IPS-NIHi11 (cell line): ENCODE measurements at places on chromosomes 7 and 10.

DNA sequence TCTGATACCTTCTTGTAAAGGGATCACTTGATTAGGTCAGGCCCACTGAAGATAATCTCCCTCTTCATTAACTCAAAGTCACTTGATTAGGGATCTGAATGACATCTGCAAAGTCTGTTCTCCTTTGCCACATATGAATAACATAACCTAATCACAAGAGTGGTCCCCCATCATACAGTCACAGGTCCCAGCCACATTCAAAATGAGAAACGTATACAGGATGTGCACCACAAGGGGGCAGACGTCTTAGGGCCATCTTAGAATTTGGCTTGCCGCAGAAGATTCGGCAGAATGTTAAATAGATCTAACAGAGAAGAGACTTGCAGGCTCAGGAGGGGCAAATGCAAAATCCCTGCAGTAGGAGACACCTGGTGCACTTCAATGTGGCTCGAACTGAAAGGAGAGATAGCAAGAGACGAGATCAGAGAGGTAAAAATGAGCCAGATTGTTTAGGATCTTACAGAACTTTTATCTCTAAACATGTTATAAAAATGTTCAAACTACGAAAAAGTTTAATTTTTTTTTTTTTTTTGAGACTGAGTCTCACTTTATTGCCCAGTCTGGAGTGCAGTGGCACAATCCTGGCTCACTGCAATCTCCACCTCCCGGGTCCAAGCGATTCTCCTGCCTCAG lies 10.4 kb upstream of the SMC3 start:
- peak; percentile 69 for DNase-seq

DNA sequence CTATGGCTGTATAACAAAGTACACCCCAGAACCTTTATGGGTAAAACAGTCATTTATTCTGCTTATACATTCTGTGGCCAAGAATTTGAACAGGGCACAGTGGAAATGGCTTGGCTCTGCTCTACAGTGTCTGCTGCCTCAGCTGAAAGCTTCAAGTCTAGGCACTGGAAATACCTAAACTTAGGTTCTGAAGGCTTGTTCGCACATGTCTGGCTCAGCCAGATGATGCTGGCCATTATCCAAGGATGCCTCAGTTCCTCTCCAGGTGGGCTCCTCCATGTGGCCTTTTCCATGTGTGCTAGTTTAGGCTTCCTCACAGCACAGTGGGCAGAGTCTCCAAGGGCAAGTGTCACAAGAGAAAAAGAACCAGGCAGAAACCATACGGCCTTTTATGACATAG lies 76.8 kb downstream of the RALA start:
- DNase-seq = no peak

DNA sequence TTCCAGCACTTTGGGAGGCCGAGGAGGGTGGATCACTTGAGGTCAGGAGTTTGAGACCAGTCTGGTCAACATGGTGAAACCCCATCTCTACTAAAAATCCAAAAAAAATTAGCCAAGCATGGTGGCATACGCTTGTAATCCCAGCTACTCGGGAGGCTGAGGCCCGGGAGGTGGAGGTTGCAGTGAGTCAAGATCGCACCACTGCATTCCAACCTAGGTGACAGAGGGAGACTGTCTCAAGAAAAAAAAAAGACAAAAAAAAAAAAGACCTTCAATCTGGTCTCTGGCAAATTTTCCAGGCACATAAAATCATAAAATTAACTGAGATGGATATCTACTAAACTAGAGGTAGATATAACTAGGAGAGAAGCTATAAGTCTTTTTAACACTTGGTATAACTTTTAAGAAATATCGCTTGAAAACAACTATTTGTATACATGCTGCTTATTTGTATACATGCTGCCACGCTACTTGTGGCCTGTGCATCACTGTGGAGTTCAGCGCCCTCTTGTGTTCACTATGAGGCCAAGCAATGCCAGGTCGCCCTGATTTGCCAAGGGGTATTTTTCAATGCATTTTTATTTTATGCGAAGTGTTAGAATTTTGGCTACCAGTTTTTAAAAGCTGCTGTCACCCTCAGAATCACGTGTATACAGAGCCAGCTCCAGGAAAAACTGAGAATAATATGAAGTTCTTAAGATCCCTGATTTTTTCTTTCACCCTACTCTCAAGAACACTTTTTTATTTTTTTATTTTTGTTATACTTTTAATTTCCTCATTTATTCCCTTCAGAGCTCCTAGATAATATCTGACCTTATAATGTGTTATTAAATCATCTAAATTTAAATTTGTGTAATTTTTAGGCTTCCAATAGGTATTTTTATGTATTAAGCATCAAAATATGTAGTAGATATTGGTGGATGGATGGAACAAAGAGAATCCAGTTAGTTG lies 26.7 kb downstream of the CYCS start:
- peak; percentile 81 for DNase-seq

DNA sequence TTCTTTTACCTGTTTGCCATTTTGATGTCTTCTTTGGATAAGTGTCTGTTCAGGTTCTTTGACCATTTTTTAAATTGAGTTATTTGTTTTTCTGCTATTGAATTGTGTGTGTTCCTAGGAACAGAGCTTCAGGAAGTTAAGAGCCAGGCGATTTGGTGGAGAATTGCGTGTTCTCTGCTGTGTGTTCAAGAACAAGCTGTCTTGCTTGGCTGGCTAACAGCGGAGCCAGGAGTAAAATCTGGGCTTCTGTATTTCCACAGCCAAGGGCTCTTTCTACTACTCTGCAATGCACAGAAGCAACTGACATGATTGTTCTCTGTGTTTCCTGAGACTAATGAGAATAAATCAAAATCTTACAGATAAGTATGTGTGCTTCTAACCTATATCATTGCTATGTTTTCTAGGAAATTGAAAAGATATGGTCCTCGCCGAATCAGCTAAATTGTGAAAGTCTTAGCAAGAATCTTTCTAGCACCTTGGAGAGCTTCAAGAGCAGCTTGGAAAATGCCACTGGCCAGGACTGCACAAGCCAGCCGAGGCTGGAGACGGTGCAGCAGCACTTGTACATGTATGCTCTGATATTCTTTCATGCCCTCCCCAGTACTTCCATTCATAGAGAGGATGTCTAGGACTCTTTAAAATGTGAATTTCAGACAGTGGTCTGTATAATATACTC lies 124.2 kb downstream of the ABCA13 start:
- no peak for DNase-seq

DNA sequence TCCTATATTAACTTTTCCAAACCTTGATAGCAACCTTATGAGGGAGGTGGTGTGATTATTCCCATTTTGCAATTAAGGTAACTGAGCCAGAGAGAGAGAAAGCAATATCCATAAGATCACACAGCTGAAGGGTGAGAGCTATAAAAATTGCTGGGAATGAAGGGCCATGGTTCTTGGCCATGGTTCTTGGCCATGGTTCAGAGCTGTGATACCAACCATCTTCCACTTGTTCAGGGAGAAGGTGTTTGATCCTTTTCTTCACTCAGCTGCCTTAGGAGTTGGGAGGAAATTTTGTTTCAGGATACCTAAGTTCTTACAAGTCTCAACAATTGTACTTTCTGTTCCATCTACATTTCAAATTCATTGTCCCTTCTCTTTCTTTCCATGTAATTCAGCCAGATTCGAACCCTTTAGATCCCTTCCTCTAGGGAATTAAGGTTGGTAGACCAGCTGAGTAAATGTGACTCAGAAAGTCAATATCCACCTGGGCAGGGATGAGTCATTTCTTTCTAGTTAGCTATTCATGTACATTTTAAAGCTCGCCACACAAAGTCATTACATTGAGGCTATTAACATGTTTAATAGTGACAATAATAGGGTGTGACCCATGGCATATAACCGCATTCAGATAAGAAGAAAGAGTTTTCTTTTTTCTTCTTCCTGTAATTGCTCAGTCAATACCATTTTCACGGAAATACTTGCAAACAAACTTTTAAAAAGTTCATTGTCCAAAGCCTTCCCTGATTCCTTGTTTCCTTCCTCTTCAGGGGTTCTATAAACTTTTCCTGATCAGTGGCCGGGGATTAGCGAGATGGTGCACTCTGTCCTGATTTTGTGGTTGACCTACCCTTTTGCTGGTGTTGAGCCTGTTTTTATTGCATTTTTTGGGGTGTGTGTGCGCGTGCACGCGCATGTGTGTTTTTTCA lies 143.4 kb downstream of the TCF7L2 start:
- DNase-seq = no peak

- DNase-seq = peak; percentile 28
Observed at GRCh38 chr7:4602905-4603842, 78.9 kb upstream of the FOXK1 start.

GRCh38 chr7:158375034-158375433 lies 212.6 kb downstream of the PTPRN2 start:
- DNase-seq = no peak

DNA sequence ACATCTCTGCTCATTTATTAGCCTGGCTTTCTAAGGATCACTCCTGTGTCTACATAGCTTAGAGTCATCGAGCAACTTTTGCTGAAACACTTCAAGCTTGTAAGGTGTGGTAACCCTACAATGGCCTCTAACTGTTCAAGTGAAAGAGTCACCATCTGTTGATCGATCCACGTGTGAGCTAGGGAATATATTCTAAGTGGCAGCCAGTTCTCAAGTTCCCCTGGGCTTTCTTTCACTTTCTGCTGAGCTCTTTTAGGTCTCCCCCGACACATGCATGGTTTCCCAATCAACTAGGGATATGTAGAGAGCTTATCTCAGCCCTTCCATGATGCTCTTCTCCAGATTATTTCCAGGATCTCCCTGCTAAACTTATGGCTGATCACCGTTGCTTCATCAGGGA lies 15.5 kb downstream of the AOAH start:
- no peak for DNase-seq

- DNase-seq = no peak
Observed at GRCh38 chr10:43380610-43381222, 9.3 kb downstream of the FXYD4 start.

- DNase-seq = no peak
Observed at GRCh38 chr10:47071891-47072290, 160.7 kb downstream of the PTPN20 start.

GRCh38 chr10:76285012-76285411 lies 853.6 kb downstream of the LRMDA start:
- DNase-seq = no peak

GRCh38 chr7:151099486-151100211 lies 13.4 kb downstream of the AGAP3 start:
- no peak for DNase-seq

GRCh38 chr7:152556013-152556755 lies 119.8 kb downstream of the XRCC2 start:
- DNase-seq = no peak

GRCh38 chr10:125162120-125162931 lies 2.0 kb upstream of the CTBP2 start:
- DNase-seq = peak; percentile 50

- no peak for DNase-seq
Observed at GRCh38 chr7:39672176-39672575, 48.8 kb downstream of the RALA start.
